ENCODE measurements at places on chromosomes 3 and 15.

- no peak for DNase-seq
These were observed 152.1 kb upstream of the EPHA3 start for GRCh38 chr3:88955274-88955673.

GRCh38 chr3:154690413-154690812, 260.4 kb upstream of the GPR149 start:
- no peak for DNase-seq

GRCh38 chr3:150469031-150469930, 61.2 kb downstream of the TSC22D2 start:
- DNase-seq = no peak

GRCh38 chr3:59185591-59186369, 136.0 kb upstream of the CFAP20DC start:
- no peak for DNase-seq

GRCh38 chr3:35679409-35680080, 40.2 kb downstream of the ARPP21 start:
- no peak for DNase-seq

- no peak for DNase-seq
These were observed 132.8 kb downstream of the TJP1 start for GRCh38 chr15:29689287-29689986.

GRCh38 chr15:96331144-96331944, 844 bp downstream of the NR2F2 start:
- no peak for DNase-seq

- DNase-seq = no peak
These were observed 36.7 kb downstream of the SMAD3 start for GRCh38 chr15:67101911-67102598.

DNA sequence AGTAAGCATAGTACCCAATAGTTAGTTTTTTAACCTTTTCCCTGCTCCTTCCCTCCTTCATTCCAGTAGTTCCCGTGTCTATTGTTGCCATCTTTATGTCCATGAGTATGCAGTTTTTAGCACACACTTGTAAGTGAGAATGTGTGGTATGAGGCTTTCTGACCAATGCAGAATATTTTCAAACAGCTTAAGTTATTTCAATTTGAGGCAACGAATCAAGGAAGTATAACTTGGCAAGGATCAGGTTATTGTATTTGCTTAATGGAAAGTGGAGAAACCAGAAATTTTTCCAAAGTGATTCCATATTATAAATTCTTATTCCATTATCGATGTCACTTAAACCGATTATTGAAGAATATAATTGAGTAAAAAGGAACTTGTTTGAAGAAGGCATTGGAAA, 954.8 kb downstream of the GBE1 start:
- DNase-seq = no peak
